NCI-H774 (cell line): ENCODE measurements at places on chromosomes 6 and 20.

GRCh38 chr6:44651604-44652003 lies 264.1 kb downstream of the CDC5L start:
- DNase-seq, result no peak

DNA sequence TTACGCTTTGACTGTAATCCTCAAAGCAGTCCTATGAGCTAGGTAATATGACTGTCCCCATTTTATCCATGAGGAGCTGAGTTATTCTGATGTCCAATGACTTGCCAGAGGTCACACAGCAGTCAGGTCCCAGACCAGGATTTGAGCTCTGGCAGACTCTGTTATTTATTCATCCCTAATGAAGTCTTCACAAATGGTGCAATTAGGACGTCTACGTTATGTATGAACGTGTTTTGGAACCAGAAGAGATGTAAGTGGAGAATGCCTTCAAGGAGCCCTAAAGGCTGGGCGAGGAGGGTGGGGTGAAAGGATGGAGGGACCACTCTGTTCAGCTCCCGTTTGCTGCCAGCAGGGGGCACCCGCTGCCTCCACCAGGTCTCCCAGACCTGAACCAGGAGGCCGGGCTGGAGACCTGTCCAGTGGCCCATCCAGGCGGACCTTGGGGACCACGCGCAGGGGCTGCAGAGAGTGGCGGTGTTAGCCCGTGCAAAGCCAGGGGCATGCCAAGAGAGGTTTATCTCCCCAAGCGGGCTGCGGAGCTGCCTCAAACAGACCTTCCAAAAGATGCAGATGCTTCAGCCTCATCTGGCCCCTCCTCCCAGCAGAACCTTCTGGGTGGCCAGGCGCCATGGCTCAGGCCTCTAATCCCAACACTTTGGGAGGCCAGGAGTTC lies 15.2 kb upstream of the ZNF335 start:
- DNase-seq, result peak; percentile 45

DNA sequence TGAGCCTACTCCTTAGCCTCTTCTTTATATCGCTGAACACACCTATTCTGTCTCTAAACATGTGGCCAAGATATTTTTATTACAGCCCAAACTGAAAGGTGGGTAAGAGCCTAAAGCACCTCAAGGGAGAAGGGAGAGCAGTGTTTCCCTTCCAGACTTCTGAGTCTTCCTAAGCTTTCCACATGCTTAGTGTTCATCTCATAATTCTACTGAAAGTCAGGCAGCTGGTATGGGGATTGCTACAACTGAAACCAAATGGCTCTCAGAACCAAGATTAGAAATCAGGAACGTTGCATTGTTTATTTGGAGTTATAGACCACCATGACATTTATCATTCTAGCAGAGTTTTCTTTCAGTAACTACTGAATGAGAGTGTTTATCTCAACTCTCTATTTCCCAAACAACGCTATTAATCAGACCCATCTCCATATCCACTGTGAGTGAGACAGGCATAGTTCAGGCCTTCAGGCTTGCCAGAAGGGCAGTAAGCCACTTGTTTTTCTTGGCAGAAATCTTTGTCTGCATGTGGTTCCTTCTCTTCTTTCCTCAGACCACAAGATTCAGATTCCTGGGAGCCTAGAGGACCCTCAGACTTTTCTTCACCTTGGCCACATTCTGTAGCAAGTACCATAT lies 22.8 kb downstream of the VGLL2 start:
- DNase-seq, result no peak

DNA sequence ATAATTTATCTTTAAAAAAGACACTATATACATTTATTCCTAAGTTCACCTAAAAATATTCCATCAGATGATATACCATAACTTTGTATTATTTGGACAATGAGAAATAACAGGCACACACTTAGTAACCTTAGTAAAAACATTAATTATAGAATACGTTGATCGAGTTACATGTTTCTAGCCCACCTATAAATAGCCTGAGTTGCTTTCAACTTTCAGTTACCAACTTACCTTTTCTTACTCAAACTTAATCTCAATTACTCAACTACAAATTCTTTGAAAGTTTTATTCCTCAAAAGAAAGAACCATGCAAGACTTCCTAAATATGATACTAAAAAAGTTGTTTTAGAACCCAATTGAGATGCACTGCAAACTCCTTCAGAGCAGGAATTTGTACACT lies 12.2 kb downstream of the ARHGAP18 start:
- DNase-seq, result no peak
